ENCODE measurements at places on chromosomes 1 and 21.

DNA sequence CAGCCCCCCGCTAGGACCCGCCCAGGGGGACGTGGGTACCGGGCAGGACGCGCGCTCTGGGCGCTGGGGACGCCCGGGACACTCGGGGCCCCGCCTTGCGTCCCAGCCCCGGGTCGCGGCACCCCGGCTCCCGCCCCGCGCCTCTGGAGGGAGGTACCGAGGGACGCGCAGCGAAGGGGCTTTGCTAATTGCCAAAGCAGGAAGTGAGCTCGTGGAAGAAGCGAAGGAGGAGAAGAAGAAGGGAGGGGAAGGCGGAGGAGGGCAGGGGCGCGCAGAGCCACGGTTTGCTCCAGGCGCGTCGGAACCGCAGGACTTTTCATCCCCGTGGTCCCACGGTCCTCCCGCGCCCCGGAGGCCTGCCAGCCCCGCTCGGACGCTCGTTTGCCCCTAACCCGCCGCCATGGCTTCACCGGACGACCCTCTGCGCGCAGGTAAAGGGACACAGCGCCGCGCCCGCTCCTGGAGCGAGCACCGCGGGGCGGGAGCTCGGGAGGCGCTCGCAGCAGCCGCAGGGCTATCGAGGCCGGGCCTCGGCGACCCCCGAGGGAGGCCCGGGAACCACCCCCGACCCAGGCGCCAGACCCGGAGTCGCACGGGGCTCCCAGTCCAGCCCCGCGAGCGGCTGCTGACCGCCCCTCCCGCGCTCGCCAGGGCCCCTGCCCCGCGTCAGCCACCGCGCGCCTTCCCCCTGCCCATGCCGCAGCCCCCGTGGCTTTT, 1.3 kb downstream of the EDARADD start:
- DNase-seq: no peak

DNA sequence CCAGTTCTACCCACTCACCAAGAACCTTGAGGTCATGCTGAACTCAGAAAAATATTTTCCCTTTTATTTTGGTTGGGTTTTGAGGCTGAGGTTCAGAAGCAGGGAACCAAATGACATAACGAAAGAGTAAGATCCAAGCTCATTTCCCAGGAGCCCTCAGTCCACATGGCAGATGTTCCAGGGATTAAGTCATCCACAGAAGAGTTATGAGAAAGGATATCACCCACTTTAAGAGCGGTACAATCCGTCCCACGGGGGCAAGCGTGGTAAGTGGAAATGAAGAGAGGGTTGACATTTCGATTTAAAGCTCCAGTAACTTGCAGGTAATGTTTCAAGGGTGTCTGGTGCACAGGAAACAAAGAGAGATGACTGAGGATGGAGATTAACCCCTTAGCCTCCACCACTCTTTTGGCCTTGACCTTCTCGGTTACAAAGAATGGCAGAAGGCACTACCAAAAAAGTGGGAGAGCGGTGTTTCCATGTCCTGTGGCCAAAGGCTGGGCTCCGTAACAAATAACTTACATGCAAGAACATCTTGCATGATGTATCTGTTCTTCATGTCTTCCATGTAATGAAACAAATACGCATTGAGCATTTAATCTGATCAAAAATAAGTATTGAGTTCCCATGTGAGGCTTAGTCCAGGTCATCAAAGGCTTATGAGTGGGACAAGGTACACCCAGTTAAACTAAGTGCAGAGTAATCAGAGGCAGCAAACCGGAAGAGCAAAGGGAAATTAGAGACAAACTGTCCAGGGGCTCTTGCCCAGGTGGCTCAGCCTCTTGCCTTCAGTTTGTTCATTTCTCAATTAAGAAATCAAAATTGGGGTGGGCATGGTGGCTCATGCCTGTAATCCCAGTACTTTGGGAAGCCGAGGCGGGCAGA, 241.4 kb downstream of the TOMM20 start:
- no peak for DNase-seq

GRCh38 chr1:183892351-183892793, 87.5 kb downstream of the RGL1 start:
- DNase-seq: no peak

DNA sequence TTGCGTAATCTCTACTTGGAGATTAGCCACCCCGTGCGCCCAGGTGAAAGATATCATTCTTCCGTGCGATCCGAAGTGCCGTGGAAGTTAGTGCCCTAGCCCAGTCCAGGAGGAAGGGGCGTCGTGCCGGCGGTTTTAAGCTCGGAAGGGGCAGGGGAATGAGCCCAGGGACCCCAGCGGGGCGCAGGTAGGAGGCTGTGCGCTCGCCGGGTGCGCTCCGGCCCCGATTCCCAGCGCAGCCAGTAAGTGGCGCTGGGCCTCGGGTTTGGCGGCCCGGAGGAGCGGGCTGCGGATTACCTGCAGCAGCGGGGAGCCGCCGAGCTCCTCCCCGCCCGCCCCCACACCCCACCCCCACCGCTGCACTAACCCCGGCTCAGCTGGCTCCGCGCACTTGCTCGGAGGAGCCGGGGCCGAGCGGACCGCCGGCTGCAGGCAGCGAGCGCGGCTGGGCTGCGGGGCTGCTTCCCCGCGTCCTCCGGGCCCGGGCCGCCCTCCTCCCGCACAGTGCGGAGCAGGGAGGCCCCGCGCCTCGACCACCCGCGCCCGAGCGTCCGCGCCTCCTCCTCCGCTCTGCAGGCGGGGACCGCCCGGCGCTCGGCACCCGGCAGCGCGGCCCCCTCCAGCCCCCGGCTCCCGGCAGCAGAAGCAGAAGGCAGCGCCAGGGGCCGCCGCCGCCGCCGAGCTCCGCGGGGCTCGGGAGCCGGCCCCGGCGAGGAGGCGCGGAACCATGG, at the start of gene RYR2:
RYR2 (plus strand) TSS at position 390 of the 731 bp plus-strand sequence; CDS start at position 728, 338 bp downstream.
- peak; percentile 68 for DNase-seq

GRCh38 chr1:176785056-176785455, 322.1 kb downstream of the PAPPA2 start:
- no peak for DNase-seq

GRCh38 chr1:198107091-198107501, 49.7 kb upstream of the NEK7 start:
- no peak for DNase-seq

- DNase-seq: no peak
Observed at GRCh38 chr1:222750651-222751050, 13.6 kb downstream of the FAM177B start.

GRCh38 chr1:109947582-109948284, 36.8 kb upstream of the AHCYL1 start:
- DNase-seq: no peak

DNA sequence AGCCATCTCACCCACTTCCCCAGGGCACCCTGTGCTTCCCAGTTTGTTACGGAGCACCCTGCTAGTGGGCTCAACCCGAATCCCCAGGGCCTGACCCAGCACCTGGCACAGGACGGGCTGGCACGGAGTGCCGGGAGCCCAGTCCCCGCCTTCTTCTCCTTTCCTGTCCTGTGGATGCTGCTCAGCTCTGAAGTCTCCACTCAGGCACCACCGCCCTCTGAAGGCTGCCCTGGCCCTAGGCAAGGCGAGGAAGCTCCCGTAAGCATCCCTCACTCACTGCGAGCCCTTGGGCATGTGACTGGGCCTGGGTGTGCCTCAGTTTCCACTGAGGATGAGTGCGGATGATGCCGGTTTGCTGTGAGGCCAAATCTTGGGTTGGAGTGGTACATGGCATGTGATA, 21.8 kb downstream of the SLC1A7 start:
- DNase-seq: no peak

- no peak for DNase-seq
Observed at GRCh38 chr1:103129796-103130195, 21.5 kb upstream of the COL11A1 start.

DNA sequence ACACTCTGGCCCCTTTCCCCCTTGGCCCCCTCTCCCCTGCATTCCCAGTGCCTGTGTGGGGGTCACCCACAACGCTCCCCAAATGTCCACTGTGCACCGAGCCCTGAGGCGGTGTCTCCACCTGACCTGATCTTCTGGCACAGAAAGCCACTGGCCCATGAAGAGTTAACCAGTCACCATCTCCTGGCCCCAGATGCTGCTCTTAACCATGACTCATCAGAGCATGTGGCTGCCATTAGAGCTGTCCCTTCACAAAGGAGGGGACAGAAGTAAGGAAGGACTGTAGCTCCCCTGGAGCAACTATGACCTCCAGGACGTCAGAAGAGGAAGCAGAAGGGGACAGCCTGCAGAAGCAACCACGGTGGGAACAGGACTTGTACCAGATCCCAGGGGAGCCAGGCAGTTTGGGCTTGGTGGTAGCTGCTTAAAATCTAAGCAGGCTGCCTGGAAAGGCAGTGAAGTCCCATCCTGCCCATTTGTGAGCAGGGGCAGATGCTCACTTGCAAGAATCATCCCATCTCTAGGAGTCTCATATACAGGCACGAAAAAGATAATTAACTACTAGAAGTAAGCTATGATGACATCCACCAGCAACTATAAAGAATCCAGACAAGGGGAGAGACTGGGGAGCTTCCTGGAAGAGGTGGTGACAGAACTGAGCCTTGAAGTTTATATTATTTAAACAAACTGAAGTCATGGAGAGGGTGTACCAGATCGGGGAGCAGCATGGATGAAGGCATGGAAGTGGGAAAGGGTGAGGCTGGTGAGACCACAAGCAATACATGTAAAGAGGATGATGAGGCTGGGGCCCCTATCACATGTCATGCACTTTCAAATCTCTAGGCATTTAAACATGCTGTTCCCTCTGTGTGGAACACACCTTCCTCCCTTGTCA, 1.1 kb upstream of the TTC39A start:
- DNase-seq: peak; percentile 33

DNA sequence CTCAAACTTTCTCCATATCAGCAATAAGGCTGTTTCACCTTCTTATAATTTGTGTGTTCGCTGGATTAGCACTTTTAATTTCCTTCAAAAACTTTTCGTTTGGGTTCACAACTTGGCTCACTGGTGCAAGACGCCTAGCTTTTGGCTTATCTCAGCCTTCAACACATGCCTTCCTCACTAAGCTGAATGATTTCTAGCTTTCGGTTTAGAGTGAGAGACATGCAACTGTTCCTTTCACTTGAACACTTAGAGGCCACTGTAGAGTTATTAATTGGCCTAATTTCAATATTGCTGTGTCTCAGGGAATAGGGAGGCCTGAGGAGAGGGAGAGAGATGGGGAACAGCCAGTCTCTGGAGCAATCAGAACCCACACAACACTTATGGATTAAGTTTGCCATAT, 41.2 kb upstream of the IFNLR1 start:
- no peak for DNase-seq

GRCh38 chr1:206684478-206685333, at the start of gene MAPKAPK2:
MAPKAPK2 (plus strand) TSS chr1:206684905; CDS start chr1:206685230, 325 bp downstream.
- DNase-seq: peak; percentile 65

DNA sequence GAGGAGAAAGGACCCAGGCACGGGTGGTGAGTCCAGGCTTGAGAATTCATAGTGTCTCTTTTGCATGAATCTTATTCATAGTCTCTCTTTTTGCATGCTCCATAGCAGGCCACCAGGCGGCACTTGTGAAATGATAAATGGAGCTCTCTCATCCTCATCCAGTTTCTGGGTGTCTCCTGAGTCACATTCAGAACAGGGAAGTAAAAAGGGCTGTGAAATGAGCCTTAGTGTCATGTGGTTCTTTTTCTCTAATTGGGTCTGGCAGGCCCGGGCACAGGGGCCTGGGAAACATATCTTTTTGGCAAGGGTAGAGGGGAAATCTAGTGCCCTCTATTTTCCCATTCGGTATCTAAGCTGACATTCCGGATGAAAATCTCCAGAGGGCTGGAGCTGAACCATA, 19.1 kb upstream of the NCF2 start:
- peak; percentile 36 for DNase-seq

DNA sequence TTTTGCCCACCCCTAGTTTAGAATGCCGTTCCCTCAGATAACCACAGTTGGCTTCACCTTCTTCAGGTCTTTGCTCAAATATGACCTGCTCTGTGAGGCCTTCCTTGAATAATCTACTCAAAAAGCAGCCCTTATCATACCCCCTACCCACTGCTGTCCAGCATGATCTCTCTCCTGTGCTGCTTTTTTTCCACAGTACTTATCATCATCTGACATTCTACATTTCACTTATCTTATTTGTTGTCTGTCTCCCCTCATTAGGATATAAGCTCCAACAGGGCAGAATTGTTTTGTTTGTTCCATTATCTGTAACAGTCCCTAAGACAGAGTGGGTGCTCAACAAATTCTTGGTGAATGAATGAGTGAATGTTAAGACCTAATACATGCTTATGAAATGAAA, 18.1 kb downstream of the USP24 start:
- DNase-seq: no peak

DNA sequence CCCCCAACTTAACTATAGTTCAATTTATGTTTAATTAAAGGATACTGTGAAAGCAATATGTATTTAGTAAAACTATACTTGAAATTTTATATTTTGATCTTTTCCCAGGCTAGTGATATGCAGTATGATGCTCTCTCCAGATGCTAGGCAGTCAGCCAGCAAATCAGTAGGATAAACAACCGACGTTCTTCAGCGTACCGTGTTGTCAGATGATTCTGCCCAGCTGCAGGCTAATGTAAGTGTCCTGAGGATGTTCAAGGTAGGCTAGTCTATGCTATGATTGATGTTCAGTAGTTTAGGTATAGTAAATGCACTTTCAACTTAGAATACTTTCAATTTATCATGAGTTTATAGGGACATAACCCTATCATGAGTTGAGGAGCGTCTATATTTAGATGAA, 762.6 kb downstream of the MRPL39 start:
- DNase-seq: no peak

DNA sequence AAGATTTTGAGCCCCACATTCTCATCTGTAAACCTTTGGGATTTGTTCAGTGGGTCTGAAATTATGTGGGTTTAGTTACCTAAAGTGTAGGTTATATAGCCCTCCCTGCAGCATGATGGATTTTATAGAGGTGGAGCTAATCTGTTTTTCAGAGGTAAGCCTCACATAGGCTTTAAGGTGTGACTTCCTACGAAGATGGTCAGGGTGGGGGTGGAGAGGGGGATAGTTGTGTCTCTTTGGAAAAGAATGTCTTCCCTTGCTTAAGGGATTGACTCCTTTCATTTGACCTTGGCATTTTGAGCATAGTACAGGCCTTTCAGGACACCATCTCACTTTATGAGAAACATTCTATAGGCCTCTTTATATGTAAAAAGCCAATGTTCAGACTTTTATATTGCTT, 3.4 kb downstream of the CACHD1 start:
- DNase-seq: no peak

GRCh38 chr1:75124510-75124909, 9.7 kb upstream of the LHX8 start:
- no peak for DNase-seq

GRCh38 chr1:170864876-170865538, 70.3 kb upstream of the MROH9 start:
- DNase-seq: no peak

- no peak for DNase-seq
Observed at GRCh38 chr1:82818586-82818985, 1017.9 kb downstream of the ADGRL2 start.
